ENCODE measurements at places on chromosomes 1 and 21. TPM values are rescaled to one million over a fixed set of nuclear protein-coding genes. Genes with fewer than 3 reads are reported as not detected.

GCSAML gene
- polyA plus RNA-seq = 1.3 TPM

- DNase-seq = no peak
These were observed 167.0 kb downstream of the C1orf21 start for GRCh38 chr1:184553845-184554244.

DNA sequence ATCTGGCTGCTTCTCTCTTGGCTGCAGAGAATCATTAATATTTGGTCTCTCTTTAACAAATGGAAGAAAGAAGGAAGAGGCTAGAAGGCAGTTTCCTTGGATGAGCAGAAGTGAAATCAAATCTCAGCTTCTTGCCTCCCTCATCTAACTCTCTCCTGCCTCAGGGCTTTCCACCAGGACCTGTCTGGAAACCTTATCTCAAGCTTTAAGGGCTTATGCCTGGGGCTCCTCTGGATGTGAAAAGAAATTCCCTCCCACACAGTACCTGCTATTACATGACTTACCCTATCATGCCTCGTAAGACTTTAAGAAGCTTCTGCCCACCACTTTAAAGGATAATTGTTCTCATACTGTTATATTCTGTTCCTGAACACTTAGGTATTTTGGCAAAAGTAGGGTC lies 8.9 kb downstream of the VTCN1 start:
- DNase-seq = no peak

PRDM15 gene
- 5.6 TPM for polyA plus RNA-seq

DNA sequence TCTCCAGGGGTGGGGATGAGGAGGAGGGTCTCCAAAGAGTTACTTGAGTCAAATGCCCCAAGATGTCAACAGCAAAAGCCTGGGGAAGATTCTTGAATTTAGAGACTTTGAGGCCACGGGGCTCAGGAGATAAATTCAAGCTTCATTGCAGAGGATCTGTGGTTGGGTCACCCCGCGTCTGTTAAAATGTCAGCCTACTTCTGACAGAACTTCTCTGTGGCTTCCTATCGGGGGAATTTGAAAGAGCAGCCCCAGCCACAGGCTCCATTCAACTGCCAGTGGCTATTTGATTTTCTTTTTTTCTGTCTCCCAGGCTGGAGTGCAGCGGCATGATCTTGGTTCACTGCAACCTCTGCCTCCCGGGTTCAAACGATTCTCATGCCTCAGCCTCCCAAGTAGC lies 62.5 kb upstream of the EFHD2 start:
- DNase-seq = no peak

GRCh38 chr1:18808550-18808949 lies 50.9 kb downstream of the TAS1R2 start:
- DNase-seq = no peak

GRCh38 chr1:29959356-29959755 lies 723.0 kb downstream of the PTPRU start:
- no peak for DNase-seq

FAM89A gene
- 19.2 TPM for polyA plus RNA-seq

KPRP gene
- polyA plus RNA-seq = not detected

GRCh38 chr1:6675941-6676340 lies 25.7 kb downstream of the DNAJC11 start:
- no peak for DNase-seq

GRCh38 chr1:183821309-183821888 lies 16.5 kb downstream of the RGL1 start:
- DNase-seq = no peak

MX1 gene
- 9.1 TPM for polyA plus RNA-seq

DNA sequence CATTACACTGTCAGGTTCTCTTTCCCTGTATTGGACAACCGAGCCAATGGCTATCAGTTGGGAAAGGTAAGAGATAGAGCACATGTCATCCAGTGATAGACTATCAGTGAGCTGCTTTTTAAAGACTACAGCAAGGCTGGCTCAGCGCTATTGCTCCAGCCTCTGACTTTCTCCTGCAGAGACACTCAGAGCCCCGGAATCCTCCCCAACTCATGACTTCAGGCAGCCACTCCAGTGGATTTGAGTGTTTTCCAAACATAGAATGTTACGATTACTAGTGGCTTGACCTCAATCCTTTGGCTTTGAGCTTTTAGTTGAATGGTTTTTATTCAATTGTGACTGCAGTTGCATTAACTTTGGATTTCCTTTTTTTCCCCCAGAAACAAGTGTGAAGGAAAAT lies 331.9 kb downstream of the DISC1 start:
- no peak for DNase-seq

DNA sequence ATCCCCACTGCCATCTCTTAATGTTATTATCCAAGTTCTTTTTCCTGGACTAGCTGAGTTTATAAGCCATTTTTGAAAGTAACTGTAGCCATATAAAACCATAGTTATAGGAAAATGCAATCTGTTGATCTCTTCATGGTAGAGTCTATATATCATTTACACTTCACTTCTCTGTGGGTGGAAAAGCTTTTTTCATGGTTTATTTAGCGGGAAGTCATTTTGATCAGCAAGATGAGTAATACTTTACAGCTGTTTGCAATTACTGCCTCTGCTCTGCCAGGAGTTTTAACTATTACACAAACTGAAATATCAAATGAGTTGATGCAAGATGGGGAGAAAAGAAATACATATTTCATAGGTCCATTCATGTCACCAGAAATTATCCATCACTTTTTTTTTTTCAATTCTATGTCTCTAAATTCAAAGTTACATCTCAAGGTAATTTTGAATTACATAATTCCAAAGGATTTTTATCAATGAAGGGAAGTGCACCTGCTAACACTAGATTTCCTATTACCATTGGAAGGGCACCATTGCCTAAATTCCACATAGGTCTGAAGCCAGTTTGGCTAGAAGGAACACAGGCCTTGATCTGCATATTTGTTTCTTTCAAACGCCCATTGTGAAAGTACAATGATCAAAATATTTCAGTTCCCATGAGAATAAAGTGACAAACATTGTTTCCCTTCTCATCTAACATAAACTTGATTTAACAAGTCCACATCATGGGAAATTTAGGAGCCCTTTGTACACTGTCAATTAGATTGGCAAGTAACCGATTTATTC lies 296.7 kb downstream of the ZNF326 start:
- no peak for DNase-seq

SPRR4 gene
- not detected for polyA plus RNA-seq

DNA sequence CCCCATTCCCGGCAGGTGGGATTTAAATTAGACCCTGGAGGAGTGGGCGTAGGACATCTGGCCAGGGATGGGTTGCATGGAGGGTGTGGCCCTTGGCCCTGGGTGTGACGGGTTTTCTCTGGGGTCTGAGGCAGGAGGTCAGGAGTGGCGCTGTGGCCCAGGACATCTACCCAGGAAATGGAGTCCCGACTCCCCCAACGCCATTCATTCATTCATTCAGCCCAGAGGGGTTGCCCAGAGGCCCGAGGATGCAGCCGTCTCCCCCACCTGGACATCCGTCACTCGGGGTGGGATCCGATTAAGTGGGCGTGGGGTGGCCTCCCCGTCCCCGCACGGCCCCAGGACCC lies 663 bp downstream of the ATP13A2 start:
- no peak for DNase-seq

- no peak for DNase-seq
These were observed 1.7 kb upstream of the COL18A1 start for GRCh38 chr21:45403133-45403824.

Data from left renal cortex interstitium (tissue), 4 donors.